NB4 (cell line): ENCODE measurements at places on chromosomes 3 and 15.

DNA sequence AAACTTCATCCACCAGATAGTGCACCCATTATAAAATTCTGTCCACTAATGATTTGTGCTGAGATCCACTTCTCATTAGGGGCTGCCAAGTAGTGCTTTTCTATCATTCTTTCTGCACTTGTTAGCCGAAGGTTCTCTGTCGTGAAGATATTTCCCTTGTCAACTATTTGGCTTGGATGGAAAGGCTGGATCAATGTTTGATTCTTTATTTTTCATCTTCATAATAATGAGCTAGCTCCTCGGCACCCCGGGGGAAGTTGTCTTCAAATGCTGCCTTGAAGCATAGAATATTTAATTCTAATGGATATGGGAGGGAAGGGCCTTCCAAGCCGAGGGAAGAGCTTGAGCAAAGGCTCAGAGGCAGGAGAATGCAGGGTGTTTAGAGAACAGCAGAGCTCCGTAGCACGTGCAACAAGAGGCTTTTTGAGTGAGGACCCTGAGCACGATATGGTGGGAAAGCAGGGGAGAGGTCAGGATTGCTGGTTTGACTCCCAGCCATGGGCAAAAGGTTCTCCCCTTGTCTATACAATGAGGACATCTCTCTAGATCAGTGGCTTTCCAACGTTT lies 16.3 kb upstream of the MUC20 start:
- DNase-seq: no peak

DNA sequence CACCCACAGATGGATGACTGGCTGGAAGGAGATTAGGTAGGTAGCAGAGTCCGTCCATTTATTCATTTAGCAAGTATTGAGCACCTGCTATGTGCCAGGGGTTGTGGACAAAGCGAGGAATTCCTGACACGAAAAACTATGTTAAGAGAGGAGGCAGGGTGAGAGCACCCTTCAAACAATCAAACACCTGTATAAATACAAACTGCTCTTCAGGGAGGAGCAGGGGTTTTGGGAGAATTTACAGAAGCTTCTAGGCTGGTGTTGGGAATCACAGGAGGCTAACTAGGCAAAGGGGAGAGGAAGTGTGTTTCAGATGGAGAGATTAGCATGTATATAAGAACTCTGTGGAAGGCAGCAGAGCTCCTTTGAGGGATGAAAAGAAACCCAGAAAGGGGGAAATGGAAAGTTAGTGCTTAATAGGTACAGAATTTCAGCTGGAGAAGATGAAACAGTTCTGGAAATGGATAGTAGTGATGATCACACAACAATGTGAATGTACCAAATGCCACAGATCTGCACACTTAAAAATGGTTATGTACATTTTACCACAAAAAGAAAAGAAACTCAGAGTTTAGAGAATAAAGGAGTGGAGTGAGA lies 805 bp upstream of the SEC22C start:
- DNase-seq: no peak

DNA sequence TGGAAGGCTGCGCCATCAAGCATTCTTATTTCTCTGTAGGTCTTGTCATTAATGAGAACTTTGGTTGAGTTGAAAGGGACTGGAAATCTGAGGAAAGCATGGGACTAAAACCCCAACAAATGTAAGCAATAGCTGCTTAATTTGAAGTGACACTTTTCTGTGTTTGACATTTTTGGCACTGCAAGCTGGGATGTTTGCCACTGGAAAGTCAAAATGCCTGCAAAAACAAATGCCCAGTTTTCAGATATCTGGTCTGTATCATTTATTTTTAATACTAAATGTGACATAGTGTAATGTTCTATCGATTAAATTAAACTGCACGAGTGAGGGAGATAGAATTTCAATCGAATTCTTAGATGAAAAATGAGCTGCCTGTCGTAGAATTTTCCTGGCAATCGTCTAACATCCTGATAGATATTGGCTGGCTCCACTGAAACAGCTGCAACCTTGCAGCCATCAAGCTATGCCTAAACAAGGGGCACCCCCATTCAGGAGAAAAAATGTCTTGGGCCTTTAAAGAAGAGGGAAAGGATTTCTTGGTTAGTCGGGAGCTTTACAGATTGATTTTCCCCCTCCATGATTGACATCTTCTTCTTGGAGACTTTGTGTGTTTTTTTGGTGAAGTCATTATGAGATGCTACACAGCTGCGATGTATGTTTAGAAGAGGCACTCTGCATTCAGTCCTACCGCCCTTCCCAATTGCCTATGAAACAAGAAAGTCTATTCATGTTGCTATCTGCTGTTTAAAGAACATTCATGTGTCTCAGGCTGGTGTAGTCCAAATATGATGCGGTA lies 316.7 kb upstream of the TBL1XR1 start:
- DNase-seq: no peak

- DNase-seq: no peak
Observed at GRCh38 chr3:191070762-191071403, 128.2 kb upstream of the OSTN start.

GRCh38 chr15:74295800-74296199 lies 59.7 kb downstream of the CCDC33 start:
- DNase-seq: peak; percentile 37

DNA sequence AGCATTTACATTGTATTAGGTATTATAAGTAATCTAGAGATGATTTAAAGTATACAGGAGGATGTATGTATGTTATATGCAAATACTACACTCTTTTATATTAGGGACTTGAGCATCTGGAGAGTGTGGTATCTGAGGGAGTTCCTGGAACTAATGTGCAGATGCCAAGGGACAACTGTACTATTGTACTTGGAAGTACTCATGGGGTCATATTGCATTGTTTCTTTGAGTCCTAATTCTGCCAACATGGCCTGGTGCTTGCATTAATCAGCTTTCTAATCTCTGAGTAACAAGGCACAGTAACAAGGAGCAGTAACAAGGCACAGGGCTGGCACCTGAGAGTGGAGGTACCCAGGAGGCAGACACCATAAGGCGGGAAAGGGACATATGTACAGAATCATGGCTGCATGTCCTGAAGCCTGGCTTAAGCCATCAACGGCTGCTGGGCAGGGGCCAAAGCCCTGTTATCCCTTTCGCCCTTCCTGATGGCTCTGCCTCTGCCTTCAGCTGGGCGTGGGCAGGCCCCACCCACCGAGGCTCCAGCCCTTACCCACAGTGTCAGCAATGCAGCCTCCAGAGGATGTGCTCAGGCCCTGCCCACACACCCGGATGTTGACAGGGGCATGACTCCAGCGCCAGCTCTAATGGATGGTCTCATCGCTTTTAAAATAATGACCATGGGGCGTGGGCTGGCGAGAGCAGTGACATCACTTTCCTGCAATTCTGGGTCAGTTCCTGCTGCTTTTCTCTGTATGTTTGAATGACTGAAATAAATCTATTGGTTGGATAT lies 22.9 kb downstream of the CEMIP start:
- DNase-seq: no peak

DNA sequence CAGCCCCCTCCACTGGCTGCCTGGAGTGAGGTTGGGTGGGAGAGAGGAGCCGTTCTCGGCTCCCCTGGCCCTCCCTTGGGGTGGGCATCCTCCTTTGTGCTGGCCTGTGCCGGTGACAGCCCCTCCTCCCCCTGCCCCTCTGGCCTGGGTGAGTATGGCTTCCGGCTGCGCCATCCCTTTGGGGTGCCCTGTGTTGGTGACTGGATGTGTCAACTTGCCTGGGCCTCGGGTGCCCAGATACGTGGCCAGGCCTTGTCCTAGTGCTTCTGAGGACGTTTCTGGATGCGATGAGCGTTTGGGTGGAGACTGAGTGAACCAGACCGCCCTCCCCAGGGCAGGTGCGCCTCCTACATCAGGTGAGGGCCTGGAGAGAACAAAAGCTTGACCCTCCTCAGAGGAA lies 59.7 kb downstream of the PLXNA1 start:
- no peak for DNase-seq

DNA sequence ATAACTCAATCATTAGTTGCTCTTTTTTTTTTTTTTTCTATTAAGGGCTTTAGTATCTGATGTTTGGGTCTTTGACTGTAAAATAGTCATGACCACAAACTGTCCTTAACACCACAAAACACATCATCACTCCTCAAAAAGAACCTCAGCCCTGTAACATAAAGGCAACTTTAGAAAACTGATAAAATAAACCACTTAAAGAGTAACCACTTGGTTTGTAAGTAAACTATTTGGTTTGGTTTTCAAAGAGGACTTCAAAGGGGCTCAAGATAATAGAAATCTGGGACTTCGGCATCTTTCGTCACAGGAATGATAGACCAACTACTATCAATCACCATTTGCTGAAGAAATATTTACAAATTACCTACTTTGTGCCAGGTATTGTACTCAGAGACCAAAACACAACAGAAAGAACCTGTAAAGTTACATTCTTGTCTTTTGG lies 167.8 kb downstream of the FOXP1 start:
- DNase-seq: no peak

- no peak for DNase-seq
Observed at GRCh38 chr3:177321819-177322218, 124.5 kb upstream of the TBL1XR1 start.

DNA sequence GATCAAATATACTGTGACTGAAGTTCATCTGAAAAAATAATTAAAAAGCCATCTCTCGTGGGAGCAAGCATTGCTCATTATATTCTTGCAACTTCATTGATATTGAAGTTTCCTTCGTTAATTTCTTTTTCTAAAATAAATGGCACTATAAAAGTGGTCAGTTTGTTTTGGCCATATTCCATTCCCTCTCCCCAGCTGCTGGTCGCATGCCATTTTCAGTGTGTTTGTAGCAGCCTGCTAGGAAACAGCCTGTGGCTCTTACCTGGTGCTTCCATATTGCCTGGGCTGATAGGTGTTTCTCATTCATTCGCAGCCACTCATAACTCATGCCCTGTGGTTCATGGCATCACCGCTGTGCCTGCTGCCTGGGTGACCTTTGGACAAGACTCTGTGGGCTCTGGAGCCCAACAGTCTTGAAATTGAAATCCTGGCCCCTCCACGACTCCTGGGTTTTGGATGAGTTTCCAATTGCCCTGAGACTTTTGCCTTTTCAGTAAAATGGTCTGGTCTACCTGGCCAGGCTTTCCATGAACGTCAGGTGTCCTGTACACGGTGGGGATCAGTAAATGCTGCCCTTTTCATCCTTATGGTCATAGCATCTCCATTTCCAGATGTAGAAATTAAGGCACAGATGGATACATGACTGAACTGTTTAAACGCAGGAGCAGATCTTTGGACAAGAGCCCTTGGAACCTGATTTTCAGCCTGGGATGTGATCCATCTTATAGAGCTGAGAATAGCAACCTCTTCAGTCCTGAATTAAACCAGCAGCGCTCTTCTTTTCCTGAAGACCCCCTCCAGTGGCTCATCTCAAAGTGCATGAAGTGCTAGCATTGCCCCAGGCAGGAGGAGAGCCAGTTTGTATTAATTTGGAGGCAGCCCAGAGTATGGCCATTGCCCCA lies 69.4 kb downstream of the SLCO3A1 start:
- DNase-seq: no peak

DNA sequence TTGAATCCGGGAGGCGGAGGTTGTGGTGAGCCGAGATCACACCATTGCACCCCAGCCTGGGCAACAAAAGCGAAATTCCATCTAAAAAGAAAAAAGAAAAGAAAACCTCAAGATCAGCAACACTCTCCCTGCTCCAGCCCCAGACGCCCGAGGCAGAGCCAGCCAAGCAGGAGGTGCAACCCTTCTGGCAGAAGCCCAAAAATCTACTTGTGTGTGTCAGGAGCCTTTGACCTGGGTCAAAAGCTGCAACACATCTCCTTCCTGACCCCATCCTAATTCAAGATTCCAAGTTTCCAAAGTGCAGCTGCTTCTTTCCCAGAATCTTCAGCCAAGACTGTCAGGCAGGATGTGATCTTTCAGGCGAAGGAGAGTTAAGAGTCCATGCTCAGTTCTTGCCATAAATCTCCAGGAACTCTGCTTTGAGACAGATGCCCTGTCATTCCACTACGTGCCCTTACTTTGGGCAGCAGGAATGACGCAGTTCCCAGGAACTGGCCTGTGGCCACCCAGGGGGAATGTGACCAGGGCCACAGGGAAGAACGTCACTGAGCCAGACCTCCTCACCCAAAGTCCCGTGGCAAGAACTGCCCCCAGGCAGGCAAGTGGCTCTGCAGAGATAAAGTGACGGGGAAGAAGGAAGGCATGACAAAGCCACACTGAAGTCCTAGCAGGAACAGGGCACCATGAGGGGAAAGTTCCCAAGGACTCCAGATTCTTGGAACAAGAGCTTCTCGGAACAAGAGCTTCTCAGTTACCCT lies 39.4 kb downstream of the SH3BP5 start:
- no peak for DNase-seq

- no peak for DNase-seq
Observed at GRCh38 chr3:160154033-160154432, 71.2 kb upstream of the C3orf80 start.

- DNase-seq: no peak
Observed at GRCh38 chr3:119973018-119973646, 121.1 kb downstream of the GSK3B start.

DNA sequence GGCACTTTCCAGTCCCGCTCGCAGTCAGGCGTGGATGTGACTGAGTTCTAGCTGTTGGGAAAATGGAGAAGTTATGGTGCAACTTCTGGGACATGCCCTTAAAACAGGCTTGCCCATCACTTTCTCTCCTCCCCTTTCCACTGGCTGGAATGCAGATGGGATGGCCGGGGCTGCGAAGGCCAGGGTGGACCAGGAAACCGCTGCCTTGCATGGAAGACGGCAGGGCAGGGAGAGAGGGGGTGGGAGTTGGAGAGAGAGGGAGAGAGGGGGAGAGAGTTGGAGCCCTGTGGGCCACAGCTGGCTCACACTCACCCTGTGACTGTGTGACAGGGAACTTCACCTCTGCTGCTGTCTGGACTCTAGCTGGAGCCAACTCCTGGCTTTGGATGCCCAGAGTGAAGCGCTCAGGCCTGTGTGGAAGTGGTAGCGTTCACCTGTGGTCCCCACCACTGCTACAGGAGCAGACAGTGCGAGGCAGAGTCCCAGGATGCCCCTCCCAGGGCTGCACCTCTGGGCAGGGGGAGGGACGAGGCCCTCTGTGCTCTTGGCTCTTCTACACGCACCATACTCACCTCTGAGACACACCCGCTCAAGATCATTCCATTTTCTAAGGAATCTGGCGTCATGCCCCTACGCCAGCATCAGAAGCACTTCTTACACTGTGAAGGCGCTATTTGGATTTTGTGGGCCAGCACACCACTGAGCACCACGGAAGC lies 36.6 kb downstream of the KLHL25 start:
- no peak for DNase-seq

DNA sequence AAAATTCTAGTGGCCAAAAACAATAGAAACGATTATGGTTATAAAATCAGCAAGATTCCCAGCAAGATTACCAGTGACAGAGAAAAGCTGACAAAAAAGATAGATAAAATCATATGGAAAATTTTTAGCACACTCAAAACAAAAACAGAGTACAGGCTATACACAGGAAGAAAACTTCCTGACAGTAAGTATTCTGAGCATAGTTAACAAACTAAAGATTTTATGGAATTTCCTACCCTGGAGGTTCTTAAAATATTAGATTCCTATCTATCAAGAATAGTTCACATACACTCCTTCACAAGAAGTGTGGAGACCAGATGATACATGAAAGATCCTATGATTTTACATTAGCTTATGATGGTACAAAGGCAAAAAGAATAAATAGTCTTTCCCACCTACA lies 50.8 kb downstream of the ZNF148 start:
- no peak for DNase-seq

GRCh38 chr3:184786280-184786941 lies 25.6 kb upstream of the VPS8 start:
- peak; percentile 91 for DNase-seq
